Stimulated activated CD8-positive, alpha-beta memory T cell treated with anti-CD3 and anti-CD28 coated beads, Interleukin-7, amount 100 ng/mL, for 48 hours (primary cell): ENCODE measurements at places on chromosomes 16 and 17.

- no peak for DNase-seq
Measured at GRCh38 chr17:13490906-13491482, 110.7 kb downstream of the HS3ST3A1 start.

GRCh38 chr16:81590714-81591544 lies 146.3 kb downstream of the CMIP start:
- no peak for DNase-seq

GRCh38 chr17:30605027-30605426 lies 127.8 kb downstream of the GOSR1 start:
- no peak for DNase-seq

GRCh38 chr16:72959301-72959996 lies 88.5 kb downstream of the ZFHX3 start:
- DNase-seq: no peak

DNA sequence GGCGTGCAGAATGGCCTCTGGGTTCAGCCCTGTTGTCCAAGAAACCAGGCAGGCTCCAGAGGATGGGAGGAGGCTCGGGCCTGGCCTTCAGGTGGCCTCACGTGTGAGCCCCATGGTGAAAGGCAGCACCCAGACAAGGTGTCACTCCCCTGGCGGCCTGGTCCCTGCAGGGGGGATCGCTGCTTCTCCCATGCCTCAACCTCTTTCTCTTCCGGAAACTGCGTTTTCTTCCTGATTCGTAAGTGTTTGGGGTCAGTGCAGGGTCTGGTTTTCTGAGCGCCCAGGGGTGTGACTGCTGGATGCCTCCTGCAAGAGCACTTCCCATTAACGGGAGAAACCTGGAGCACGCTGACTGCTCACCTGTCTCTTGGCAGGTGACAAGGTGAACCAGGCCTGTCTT lies 70.0 kb upstream of the CIBAR2 start:
- no peak for DNase-seq

DNA sequence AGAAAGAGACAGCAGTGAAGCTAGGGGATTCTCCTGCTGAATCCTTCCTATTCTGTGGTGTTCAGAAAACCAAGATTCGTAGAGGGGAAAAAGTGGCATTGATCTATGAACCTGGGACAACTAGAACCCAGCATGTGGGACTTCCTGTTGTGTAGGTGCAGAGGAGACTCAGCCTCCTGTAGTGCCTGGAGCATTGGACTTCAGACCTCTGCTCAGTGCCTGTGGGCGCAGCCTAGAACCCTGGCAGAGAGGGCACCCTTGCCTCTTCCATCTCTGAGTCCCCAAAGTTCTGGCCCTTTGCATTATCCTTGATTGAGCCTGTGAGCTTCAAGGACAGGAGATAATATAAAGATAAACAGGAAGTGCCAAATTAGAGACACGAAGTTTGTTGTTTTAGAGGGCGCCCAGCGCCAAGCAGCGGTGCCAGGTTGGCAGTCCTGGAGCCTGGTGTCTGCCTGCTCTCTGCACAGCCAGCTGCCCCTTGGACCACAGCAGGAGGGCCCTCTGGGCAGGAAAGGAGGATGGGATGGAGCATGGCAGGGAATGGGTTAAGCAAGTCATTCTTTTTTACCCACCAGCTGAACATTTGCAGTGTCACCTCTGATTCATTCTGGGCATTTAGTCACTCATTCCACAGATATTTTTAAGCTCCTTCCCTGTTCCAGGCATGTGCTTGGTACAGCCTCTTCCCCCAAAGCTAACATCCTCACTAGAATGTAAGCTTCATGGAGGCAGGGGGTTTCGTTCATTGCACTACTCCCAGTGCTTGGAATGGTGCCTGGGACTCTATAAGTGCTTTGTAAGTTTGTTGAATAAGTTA lies 11.9 kb upstream of the SP6 start:
- DNase-seq: no peak
